Kidney (tissue), 22 donors: ENCODE measurements at places on chromosomes 2 and 18. TPM values are rescaled to one million over a fixed set of nuclear protein-coding genes. Genes with fewer than 3 reads are reported as not detected.

DNA sequence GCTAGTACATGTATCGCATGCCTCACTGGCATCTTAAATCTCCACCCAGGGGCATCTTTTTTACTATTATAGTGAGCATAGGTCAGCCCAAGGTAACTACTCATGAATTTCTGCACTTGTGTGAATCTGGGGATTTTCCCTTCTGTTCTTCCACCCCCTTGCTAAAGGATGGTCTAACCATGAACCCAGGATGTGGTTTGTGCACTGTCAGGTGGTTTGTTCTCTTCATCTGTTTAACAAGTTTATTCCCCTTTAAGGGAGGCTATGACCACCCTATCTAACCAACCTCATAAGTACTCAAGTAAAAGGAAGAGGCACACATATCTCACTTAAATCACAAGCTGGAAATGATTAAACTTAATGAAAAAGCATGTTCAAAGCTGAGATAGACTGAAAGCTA is 243.0 kb downstream of the RPRM start:
- DNase-seq: no peak

The SCN9A gene
- polyA plus RNA-seq: 0.99 TPM

The IL37 gene
- not detected for polyA plus RNA-seq

- DNase-seq: no peak
Observed at GRCh38 chr2:148764815-148765214, 110.2 kb upstream of the KIF5C start.

- no peak for DNase-seq
Observed at GRCh38 chr18:22044474-22045220, 124.7 kb upstream of the GATA6 start.

GRCh38 chr2:241050624-241051577 is 51.2 kb downstream of the MTERF4 start:
- DNase-seq: no peak

The FAM124B gene
- 0.90 TPM for polyA plus RNA-seq

DNA sequence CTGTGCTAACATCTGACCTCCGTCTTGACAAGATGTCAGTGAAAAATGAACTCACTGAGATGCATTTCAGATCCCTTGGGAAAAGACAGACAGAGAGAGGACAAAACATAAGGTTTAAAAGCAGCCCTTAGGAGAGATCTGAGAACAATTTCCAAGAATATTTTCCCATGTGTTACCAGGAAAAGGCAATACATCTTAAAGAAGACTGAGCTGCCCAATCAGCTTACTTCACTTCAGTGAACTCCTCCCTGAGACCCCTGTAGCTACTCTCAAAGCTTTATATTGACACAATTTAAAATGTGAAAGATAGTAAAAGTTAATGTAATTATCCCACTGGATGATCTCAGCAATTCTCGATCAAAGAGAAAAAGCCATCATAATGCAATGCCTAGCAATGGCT is 505.0 kb downstream of the DCC start:
- DNase-seq: no peak

DNA sequence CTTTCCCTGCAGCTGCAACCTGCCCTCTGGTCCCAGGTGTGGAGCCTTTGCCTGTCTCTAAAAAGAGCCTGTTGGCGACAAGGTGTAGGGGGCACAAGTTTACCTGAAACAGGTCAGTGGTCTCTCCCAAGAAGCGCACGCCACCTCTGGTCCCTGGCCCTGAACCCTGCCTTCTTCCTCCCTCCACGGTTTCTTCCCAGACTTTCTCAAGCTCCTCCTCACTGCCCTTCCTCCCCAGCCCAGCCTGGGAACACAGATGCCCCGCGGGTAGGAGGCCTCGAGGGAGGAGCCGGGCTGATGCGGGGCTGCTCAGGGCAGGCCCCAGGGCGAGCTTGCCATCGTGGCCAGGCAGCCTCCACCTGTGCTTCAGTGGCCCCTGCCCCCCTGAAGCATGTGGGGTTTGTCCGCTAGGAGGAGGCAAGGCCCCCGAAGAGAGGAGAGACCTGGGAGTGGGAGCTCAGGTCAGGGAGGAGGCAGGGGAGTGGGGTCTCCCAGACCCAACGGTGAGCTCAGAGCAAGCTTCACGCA is 89.5 kb downstream of the SMAD7 start:
- DNase-seq: no peak
